ENCODE measurements at places on chromosomes 1 and 21. TPM values are rescaled to one million over a fixed set of nuclear protein-coding genes. Genes with fewer than 3 reads are reported as not detected.
A peak's percentile ranks its signal among the peaks of the same experiment; 100 is the strongest.

- DNase-seq = no peak
Observed at GRCh38 chr1:234262754-234263105, 110.5 kb upstream of the COA6 start.

GRCh38 chr1:43930168-43930948, 3.2 kb upstream of the ARTN start:
- DNase-seq = no peak

GRCh38 chr21:38721055-38721454, 84.7 kb upstream of the ETS2 start:
- DNase-seq = no peak

CCDC30 gene
- total RNA-seq = 0.10 TPM

DNA sequence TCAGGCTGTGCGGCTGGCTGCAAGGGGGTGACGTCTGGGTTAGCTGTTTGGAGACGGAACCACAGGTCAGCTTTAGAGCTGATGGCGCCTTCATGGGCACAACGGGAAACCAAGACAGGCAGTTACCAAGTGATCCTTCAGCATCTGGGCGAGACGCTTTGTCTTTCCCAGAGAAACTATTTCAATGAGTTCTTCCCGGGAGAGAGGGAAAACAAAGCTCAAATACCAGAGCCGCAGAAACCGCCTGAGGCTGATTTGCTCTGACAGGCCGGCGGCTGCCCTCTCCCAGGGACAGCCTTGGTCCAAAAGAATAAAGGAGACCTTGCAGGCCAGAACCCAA, 76.5 kb downstream of the CD58 start:
- no peak for DNase-seq

SERPINC1 gene
- not detected for total RNA-seq

DNA sequence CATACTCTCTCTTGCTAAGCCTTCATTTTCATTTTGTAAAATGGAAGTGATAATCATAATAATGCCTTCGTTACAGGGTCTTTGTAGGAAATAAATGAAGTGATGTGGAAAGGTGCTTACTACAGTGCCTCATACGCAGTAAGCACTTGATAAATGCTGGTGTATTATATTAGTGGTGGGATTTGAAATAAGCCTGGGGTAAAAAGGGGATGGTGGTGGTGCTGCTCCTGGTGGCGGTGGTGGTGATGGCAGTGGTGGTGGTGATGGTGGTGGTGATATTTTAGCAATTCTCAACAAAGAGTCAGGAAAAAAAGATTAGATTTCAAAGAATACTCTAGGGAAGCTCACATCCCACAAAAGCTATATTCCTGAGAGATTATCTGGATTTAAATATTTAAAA, 35.5 kb upstream of the ATP1B1 start:
- no peak for DNase-seq

- DNase-seq = no peak
Observed at GRCh38 chr1:220804202-220804586, 17.5 kb downstream of the MTARC1 start.

DNA sequence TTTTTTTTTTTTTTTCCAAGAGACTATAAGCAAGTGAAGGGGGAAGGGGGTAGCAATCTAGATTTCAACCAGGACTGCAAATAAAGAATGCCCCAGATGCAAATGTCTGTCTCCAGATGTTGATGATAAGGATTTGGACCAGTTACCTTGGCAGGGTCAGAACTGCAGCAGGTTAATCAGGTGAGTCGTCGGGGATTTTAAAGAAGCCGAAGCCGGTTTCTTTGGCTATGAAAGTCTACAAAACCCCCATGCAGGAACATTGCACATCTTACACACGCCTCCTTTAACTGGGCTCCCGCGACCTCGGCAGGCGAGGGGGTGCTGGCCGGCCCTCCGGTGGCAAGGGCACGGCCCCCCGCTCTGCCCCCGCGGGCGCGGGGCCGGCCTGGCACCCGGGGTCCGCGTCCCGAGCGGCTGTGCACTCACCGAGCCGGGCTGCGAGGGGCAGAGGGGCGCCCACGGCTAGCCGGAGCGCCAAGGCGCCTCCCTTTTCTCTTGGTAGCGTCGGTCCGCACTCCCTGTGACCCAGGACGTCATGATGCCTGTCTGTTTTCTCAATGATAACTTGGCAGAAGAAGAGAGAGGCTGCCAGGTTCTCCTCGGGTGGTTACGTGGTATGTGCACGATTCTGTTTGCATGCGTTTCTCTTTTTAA, 366.3 kb upstream of the ESRRG start:
- no peak for DNase-seq

DIP2A gene
- total RNA-seq = 17.7 TPM

GRCh38 chr1:101379950-101380349, 143.1 kb downstream of the S1PR1 start:
- no peak for DNase-seq

GRCh38 chr1:61967750-61968149, 225.5 kb downstream of the PATJ start:
- DNase-seq = no peak

TRNP1 gene
- total RNA-seq = 15.2 TPM

DNA sequence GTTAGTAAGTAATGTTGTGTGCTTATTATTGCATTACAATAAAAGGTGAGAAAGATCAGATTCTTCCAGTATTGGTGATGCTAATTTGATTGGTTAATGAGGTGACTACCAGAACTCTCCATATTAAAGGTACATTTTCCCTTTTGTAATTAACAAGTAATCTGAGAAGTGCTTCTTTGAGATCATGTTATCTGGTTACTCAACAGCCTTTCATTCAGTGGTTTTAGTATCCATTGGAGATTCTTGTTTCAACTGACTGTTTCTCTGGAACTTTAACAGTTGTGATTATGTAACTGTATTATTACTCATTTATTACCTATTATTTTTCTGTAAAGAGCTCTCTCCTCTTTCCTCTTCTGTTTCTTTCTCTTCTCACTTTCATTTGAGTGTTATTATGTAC, 86.7 kb downstream of the PEX14 start:
- no peak for DNase-seq

FCAMR gene
- not detected for total RNA-seq

S100A14 gene
- not detected for total RNA-seq

GRCh38 chr1:20409971-20410370, 76.0 kb downstream of the CAMK2N1 start:
- no peak for DNase-seq

TRAPPC3 gene
- total RNA-seq = 97.2 TPM

GRCh38 chr1:10903421-10903820, 107.0 kb upstream of the CASZ1 start:
- no peak for DNase-seq

DNA sequence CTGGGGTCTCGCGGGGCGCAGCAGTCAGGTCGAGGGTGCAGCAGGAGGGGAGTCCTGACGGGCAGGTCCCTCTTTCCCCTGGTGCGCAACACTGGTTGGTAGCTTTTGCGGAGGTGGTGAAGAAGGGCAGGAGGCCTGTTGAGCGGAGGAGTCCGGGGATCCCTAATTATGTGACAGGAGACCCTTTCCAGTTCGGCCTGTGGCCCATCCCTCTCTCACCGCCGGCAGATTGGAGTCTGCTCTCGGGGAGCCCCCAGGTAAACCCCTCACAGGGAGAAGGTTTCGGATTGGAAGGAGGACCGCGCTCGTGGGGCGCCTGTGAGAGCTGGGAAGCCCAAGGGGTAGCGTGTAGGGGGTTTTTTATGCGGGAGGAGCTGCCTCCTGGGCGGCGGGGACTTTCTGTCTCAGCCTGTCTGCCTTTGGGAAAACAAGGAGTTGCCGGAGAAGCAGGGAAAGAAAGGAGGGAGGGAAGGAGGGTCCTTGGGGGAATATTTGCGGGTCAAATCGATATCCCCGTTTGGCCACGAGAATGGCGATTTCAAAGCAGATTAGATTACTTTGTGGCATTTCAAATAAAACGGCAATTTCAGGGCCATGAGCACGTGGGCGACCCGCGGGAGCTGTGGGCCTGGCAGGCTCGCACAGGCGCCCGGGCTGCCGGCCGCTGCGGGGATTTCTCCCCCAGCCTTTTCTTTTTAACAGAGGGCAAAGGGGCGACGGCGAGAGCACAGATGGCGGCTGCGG, 9.5 kb downstream of the SIM2 start:
- no peak for DNase-seq

DNA sequence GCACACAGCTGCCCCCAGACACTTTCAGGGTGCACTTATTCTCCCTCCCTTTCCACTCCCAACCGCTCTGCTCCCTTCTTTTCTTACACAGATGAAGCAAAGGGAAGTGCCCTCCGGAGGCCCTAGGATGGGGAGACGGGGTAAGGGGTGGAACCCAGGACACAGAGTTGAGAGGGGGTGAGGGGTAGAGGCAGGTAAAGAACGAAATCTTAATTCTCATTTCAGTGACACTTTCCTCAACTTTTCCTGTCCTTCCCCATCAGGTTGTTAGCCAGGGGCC, 12.8 kb downstream of the PLEKHO1 start:
- no peak for DNase-seq

HLX gene
- total RNA-seq = 2.9 TPM

- DNase-seq = no peak
Observed at GRCh38 chr1:70818401-70818800, 229.2 kb downstream of the PTGER3 start.

- DNase-seq = no peak
Observed at GRCh38 chr1:180000575-180000974, 46.0 kb downstream of the CEP350 start.

GRCh38 chr1:191206513-191207207, 729.0 kb upstream of the BRINP3 start:
- peak; percentile 45 for DNase-seq

- peak; percentile 71 for DNase-seq
Observed at GRCh38 chr1:113792986-113793385, 19.3 kb downstream of the RSBN1 start.

DNA sequence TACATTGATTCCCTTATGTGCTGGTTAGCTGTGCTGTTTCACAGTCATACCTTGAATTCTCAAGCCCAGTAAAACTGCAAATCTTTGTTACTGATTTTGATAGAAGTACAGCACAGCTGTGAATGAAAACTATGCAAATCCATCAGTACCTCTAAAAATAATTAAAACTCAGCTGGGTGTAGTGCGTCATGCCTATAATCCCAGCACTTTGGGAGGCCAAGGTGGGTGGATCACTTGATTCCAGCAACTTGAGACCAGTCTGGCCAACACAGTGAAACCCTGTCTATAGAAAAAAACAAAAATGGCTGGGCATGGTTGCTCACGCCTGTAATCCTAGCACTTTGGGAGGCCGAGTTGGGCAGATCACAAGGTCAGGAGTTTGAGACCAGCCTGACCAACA, 61.2 kb downstream of the NUP210L start:
- DNase-seq = no peak

DNA sequence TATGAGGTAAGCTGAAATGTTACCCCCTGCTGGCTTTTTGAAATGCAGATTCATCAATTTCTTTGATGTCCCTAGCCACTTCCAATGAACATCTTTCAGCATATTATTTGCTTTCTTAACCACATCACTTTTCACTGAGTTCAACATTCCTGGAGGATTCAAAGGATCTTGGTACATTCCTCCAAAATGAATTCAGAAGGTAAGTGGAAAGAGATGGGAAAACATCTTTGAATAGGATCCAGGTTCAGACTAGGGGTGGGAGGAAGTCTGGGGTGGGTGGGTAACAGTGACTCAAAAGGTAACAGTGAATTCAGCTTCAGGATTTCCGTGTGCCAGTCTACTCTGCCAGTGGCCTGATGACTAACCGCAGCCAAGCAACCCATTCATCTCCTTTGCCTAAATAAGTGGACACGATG, 180.7 kb downstream of the ZC3H11B start:
- DNase-seq = peak; percentile 59

DNA sequence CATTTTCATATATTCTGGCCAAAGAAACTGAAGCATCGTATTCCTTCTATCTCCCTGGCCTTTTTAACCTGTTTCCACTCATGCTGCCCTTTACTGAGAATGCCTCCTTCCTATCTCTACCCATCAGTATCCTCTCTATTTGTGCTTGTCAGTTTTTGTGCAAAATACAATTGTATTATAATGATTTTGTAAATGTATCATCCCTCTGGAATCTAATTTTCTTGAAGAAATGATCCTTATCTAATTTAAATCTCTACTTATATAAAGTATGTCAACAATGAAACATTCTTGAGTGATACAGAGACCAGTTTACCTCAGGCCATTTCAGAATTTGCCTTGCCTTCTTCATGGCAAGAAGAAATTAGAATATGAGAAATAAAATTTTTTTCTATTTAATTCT, 59.0 kb upstream of the TEKT2 start:
- DNase-seq = no peak

DCDC2B gene
- not detected for total RNA-seq

DNA sequence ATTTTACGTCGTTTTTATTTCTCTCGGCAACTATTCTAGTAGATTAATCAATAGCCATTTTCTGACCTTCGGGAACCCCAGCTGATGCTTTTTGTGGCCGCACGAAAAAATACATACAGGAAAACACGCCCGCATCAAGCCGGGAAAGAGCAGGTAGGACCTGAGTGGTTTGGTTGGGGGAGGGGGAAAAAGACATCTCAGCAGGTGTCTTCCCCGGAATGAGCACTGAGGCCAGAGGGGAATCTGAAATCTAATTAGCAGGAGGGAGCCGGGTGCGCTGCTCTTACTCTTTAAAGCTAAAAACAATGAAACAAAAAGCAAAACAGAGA, 618 bp upstream of the FOXD3 start:
- no peak for DNase-seq

RHD gene
- not detected for total RNA-seq

CRP gene
- total RNA-seq = not detected

SLC2A1 gene
- 204 TPM for total RNA-seq

- no peak for DNase-seq
Observed at GRCh38 chr1:219206350-219206749, 32.7 kb downstream of the LYPLAL1 start.

GRCh38 chr1:29824511-29825273, 588.4 kb downstream of the PTPRU start:
- DNase-seq = no peak

DNA sequence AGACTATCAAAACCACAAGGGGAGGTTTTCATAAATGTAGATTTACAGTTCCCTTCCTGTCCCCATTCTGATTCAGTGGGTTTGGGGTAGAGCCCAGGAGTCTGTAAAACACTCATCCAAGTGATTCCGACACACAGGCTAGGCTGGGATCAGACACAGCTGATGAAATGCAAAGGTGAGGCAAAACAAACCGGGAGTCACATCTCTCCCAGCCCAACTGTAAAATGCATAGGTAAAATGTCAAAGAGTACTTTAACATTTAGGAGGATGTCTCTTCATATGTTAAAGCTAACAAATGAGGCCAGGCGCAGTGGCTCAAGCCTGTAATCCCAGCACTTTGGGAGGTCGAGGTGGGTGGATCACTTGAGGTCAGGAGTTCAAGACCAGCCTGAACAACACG, 45.0 kb downstream of the ZNF281 start:
- DNase-seq = peak; percentile 49

FCRLB gene
- total RNA-seq = 17.0 TPM

SPRR1B gene
- not detected for total RNA-seq

TPTE gene
- 1.7 TPM for total RNA-seq

LMOD1 gene
- total RNA-seq = not detected

All from HT1080 (cell line).